ENCODE measurements at places on chromosomes 11 and 22. TPM values are rescaled to one million over a fixed set of nuclear protein-coding genes. Genes with fewer than 3 reads are reported as not detected.

Gene SEPTIN3
- total RNA-seq: not detected

Gene CCDC87
- total RNA-seq: 0.28 TPM

Gene HORMAD2
- total RNA-seq: under 0.01 TPM

Gene SAA1
- 3.1 TPM for total RNA-seq

Gene LUZP2
- 0.19 TPM for total RNA-seq

Gene OR10A2
- total RNA-seq: not detected

Gene PLEKHB1
- 1.1 TPM for total RNA-seq

Gene OR2AT4
- not detected for total RNA-seq

Gene GPR83
- not detected for total RNA-seq

Gene TSGA10IP
- not detected for total RNA-seq

Gene FOSL1
- total RNA-seq: 17.5 TPM

Gene SERPING1
- total RNA-seq: 21.4 TPM

Gene MYO7A
- under 0.01 TPM for total RNA-seq

Gene CLCF1
- total RNA-seq: 3.4 TPM

Gene SYT13
- total RNA-seq: under 0.01 TPM

Gene LIF
- total RNA-seq: 79.2 TPM

Gene DEFB131B
- total RNA-seq: not detected

Gene TEX54
- total RNA-seq: not detected

Gene RIMBP3C
- total RNA-seq: 0.38 TPM

Gene OR5D14
- total RNA-seq: not detected

All from regular cardiac myocyte (primary cell).